ENCODE measurements at places on chromosomes 2 and 18.

DNA sequence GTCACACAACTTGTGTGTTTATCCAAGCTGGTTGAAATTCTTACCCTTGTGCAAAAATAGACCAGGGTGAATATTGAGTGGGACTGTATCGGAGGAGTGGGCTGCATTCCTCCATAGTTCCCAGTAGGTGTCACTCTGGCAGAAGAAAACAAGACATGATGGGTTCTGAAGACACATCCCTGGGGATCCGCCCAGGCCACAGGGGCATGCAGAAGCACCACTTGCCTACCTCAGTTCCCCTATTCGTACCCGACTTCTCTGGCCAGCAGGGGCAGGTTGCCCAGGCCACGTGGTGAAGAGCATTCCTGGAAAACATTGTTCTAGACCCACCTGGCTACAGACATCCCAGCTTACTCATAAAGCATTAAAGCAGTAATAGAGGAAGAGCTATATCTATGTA is 168.2 kb downstream of the FAM210A start:
- peak; percentile 77 for DNase-seq

- no peak for DNase-seq
Measured at GRCh38 chr2:96869822-96870625, at the start of gene SEMA4C. Gene SEMA4C, minus strand, starts transcription at chr2:96870080. Its CDS starts 2,194 bp downstream, at chr2:96867886.

DNA sequence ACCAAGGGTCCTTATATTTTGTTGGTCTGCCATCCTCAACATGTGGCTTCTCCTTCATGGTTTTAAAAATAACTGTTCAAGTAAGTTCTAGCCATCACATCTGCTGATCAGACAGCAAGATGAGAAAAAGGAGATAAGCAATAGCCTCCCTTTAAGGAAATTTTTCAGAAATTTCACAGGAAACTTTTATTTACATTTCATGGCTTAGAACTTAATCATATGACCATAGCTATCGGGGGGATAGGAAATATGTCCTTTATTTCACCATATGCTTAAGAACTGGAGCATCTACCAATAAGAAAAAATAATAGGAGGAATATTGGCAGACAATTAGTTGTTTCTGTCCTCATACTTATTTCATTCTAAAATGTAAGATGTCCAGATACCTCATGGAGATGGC is 16.2 kb downstream of the ATF2 start:
- DNase-seq, result no peak

- no peak for DNase-seq
Measured at GRCh38 chr2:201176081-201176481, 6.9 kb upstream of the CASP10 start.

DNA sequence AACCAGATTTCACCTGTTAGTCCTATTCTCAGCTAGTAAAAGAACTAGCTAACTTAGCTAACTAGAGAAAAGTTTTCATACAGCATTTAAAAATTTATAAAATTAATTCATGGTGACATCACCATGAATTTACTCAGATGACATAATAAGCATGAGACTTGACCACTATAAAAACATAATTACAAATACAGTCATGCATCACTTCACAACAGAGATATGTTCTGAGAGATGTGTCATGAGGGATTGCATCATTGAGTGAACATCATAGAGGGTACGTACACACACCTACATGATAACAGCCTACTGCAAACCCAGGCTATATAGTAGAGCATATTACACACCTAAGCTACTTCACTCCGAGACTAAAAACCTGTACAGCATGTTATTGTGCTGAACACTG is 481.3 kb upstream of the CHAC2 start:
- DNase-seq, result no peak

- peak; percentile 23 for DNase-seq
Measured at GRCh38 chr2:172427990-172428831, 825 bp downstream of the ITGA6 start.

DNA sequence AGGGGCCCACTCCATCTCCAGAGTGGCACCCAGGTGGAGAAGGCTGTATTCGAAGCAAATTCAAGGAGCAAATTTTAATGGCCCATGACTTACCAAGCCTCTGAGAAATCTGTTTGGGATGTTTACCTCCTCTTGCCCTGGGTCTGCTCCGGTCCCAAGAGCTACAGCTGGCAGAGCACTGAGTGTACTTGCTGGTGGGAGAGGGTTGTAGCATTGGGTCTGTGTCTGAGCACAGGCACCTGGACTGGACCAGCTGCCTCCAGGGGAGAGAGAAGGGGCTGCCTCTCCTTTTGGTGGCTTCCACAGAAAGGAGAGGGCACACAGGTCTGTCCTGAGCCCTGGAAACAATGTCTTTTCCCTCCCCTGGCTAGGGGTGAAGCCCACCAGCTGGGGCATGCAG is 9.8 kb downstream of the EN1 start:
- DNase-seq, result no peak

GRCh38 chr2:132654968-132655367 is 15.0 kb downstream of the LYPD1 start:
- DNase-seq, result no peak

- DNase-seq, result no peak
Measured at GRCh38 chr2:216879727-216880508, 20.1 kb upstream of the TNP1 start.

- no peak for DNase-seq
Measured at GRCh38 chr2:69376403-69376802, 10.6 kb downstream of the GFPT1 start.

GRCh38 chr2:141728886-141729285 is 401.9 kb downstream of the LRP1B start:
- no peak for DNase-seq

DNA sequence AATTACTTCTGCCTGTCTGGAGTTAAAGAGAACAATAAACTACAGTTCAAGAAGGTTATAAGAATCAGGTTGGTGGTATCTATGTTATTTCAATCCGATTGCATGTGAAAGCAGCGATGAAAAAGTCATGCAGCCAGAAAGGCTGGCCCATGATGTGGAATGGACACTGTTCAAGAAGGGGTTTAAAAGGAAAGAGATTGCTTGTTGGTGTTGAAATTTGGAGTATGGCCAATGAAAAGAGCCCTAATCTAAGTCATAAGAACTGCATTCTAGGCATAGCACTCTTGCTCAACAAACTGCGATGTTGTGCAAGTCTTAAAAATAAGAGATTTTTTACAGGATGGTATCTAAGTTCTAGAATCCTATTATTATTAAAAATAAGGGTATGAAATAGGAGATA is 61.3 kb downstream of the EFEMP1 start:
- DNase-seq, result peak; percentile 25

All from suppressor macrophage treated with lipopolysaccharide for 1 hour (primary cell).